CD4-positive, alpha-beta T cell treated with Interleukin-4 for 4 hours (primary cell): ENCODE measurements at places on chromosomes 16 and 17.

GRCh38 chr16:78505544-78506366, 406.3 kb downstream of the WWOX start:
- DNase-seq = no peak

- peak; percentile 39 for DNase-seq
These were observed 199.5 kb downstream of the PRKCB start for GRCh38 chr16:24035127-24035842.

DNA sequence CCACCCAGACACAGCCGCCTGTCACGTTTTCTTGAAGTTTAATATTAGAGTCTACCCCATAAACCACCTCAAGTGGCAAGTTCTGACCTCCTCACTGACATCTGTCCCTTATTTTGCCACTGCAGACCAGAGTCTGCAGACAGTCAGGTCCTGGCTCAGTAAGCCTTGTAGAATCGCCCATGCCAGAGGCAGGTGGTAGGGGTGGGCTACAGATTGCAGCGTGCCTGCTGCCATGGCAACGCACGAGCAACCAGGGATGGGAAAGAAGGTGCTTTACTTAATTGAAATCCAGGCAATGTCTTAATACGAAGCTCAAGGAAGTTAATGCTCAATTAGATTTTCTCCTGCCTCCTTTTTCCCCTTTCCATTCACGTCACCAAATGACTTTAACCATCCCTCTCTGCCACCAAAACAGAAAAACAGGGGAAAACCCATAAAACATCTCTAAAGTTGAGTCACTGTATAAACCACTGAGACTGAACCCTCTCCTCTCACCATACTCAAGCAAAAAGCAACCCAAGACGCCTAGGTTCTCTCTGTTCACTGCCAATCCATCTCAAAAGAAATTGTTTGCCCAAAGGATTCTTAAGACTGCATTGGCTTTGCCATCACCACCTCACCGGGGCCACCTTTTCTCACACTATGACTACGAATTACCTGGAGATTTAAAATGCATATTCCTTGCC, 228.8 kb downstream of the SLC39A11 start:
- DNase-seq = no peak

- DNase-seq = no peak
These were observed 28.5 kb downstream of the FTO start for GRCh38 chr16:53732296-53732929.

DNA sequence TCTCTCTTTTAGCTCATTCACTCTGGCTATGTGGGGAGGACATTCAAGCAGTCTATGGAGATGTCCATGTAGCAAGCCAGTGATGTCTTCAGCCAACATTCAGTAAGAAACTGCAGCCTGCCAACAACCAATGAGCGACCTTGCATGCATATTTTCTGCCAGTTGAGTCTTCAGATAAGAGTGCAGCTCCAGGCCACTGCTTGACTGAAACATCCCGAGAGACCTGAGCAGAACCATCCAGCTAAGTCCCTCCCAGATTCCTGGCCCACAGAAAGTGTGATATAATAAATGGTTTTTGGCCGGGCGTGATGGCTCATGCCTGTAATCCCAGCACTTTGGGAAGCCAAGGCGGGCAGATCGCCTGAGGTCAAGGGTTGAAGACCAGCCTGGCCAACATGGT, 10.5 kb upstream of the C17orf58 start:
- DNase-seq = no peak

DNA sequence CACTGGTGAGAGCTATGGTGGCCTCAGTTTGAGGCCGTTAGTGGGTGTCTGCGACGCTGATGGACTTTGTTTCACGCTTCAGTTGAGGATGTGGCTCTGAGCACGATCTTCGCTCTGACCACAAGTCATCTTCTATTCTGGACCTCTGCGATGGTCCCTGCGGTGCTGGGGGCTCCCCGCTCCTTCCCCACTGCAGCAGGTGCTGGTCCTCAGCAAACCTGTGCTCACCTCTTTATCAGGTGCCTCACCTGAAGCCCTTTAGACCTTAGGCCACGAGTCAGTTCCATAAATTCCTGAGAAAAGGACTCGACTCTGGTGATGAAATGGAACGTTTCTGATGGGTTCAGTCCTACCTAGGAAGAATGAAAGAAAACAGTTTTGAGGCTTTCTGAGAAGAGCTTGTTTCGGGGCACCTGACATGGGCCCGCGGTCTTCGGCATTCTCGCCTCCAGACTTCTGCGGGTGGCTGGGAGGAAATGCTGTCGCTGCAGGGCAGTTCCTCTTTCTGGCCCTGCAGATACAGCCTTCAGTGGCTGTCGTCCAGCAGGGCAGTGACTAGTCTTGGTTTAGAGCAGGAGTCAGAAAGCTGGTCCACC, 4.7 kb downstream of the KCTD5 start:
- DNase-seq = peak; percentile 15

- no peak for DNase-seq
These were observed 125.2 kb upstream of the SDK2 start for GRCh38 chr17:73769479-73769878.

GRCh38 chr17:31481783-31482081, 90.3 kb downstream of the RAB11FIP4 start:
- no peak for DNase-seq

DNA sequence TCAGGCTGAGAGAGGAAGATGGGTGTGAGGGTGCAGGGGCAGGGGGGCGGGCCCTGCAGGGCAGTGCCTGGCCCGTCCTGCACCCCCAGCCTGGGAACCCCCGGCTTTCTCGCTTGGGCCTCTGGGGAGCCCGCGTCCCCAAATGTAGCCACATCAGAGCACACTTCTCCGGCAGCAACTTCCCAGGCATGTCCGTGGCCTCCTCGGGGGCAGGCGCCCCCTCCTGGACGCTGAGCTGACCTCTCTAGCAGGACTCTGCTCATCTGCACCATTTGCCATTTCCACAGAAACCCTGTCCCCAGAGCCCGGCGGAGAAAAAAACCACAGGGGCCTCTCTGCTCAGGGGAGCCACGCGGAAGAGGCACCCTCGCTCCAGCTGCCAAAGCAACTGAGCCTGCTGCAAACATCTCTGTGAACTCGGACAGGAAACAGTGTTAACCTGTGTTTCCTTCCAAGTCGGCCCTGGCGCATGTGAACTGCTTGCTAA, 63.4 kb downstream of the KLHDC4 start:
- peak; percentile 52 for DNase-seq

GRCh38 chr17:63841350-63842172, 924 bp downstream of the SMARCD2 start:
- no peak for DNase-seq
